H54 (cell line): ENCODE measurements at places on chromosomes 1 and 21.

DNA sequence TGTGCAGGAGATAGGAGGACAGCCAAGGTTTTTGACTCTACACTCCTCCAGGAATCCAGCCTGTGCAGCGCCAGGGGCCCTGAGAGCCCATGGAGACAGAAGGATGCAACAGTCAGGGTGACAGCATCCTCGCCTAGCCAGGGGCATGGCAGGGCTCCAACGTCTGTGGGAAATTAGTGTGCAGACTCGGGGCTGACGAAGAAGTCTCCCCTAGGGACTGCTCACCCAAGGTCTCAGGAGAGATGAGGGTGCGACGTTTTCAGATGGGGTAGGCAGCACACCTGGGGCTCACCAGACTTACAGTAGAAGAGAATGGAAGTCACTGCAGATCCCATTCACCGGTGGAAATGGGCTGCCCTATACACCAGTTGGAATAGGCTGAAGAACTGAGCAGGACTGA is 241.7 kb downstream of the SETD4 start:
- no peak for DNase-seq

- no peak for DNase-seq
Observed at GRCh38 chr1:4140821-4141220, 240.7 kb upstream of the C1orf174 start.

DNA sequence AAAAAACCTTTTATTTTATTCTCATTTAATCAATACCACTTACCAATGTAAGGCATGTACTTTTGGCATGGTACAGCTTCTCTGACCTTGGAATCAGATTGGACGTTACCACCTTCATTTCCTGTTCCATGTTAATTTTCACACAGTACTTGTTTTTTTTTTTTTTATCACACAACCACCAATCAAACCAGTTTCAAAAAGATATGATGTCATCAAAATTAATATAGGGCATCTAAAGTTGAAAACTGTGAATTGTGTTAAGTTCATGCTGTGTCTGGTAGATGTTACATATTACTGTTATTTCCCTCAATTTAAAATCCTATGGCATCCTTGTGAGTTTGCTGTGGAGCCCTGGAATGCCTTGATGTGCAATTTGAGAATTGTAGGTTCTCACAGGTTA is 85.1 kb downstream of the NPHS2 start:
- no peak for DNase-seq

GRCh38 chr1:68147534-68148171 is 84.7 kb downstream of the WLS start:
- DNase-seq, result no peak

- no peak for DNase-seq
Observed at GRCh38 chr1:95503278-95504030, 269.4 kb downstream of the RWDD3 start.

GRCh38 chr1:228005511-228006033 is 1.2 kb upstream of the WNT3A start:
- DNase-seq, result no peak

DNA sequence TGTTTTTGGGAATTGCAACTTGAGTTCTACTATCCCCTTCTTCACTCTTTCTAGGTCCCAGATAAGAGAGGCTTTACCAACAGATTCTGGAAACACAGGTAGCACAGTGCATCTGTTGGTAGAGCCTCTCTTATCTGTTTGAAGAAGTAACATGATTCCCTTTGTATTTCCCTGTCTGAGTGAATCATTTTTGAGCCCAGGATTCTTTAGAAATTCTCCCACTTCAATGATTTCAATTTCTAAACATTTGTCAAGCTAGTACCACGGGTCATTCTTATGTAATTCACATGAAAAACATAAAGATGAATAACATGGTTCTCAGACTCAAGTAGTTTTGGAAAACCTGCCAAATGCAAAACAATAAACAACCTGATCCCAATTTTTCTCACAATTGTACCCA is 72.0 kb upstream of the DUSP10 start:
- DNase-seq, result no peak

- peak; percentile 4 for DNase-seq
Observed at GRCh38 chr1:58155418-58156123, 391.0 kb downstream of the OMA1 start.

GRCh38 chr1:181551249-181551648 is 67.9 kb downstream of the CACNA1E start:
- DNase-seq, result no peak

DNA sequence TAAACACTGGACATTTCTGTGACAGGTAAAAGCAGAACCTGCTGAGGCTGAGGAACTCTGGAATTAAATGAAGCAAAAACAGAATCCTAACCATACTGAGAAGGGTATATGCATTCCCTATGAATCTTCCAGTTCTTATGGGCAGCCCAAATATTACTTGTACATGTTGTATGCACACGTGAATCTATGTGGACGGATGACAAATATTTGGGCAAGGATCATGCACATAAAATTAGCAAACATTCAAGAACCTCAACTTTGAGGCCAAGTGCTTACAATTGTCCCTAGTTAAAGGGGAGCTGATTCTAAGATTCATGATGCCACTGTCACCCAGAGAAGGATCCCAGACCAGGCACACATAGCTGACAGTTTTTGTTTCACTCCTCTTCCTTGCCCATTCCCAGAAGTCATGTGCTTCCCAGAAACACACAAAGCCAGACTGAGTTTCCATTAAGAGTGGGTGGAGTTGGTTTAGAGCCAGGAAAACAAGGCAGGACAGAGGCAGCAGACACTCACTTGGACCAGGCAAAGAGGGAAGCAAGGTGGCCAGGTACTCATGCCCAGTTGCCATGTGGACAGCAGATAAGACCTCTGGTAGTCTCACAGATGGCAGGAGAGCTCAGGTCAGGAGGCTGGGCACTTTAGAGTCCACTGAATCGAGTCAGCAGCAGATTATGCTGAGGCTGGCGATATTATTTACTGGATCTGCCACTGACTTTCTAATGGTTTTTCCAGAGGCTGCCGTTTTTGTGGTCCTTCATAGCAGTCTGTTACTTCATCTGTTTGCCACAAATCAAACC is 25.6 kb downstream of the AK2 start:
- no peak for DNase-seq

GRCh38 chr1:211975152-211975941 is 60.0 kb downstream of the INTS7 start:
- no peak for DNase-seq

DNA sequence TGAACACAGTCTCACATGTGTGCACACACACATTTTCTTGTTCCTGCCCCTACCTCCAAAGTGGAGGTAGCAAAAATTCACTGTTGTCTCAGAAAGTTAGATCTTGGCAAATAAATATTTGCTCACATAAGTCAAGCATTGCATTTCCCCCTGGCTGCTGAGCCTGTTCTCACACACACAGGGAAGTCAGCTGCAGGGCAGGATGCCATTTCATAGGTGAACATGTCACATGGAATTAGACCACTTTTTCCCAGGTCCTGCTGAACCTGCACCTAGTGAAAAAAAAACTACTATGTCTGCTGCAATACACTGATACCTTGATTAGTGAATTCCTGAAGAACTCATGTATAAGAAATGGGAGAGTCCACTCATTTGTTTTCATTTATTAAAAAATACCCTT is 5.3 kb upstream of the CD55 start:
- no peak for DNase-seq

GRCh38 chr1:1060281-1061000 is 13.7 kb downstream of the RNF223 start:
- DNase-seq, result no peak

DNA sequence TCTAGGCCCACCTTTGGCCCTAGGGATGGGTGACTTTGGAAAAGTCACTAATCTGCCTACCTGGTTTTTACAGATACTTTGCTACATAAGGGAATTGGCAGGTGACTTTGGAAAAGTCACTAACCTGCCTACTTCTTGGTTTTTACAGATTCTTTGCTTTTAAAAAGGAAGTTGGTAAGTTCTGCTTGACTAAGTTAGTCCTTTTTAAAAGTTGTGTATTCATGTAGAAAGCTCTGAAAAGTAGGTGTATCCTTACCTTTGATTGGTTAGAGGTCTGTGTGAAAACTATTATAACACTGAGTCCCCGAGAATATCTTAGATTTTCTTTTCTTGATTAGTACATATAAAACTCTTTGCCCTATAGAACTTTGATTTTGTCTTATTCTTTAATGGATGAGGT is 12.4 kb downstream of the ATF6 start:
- DNase-seq, result no peak

DNA sequence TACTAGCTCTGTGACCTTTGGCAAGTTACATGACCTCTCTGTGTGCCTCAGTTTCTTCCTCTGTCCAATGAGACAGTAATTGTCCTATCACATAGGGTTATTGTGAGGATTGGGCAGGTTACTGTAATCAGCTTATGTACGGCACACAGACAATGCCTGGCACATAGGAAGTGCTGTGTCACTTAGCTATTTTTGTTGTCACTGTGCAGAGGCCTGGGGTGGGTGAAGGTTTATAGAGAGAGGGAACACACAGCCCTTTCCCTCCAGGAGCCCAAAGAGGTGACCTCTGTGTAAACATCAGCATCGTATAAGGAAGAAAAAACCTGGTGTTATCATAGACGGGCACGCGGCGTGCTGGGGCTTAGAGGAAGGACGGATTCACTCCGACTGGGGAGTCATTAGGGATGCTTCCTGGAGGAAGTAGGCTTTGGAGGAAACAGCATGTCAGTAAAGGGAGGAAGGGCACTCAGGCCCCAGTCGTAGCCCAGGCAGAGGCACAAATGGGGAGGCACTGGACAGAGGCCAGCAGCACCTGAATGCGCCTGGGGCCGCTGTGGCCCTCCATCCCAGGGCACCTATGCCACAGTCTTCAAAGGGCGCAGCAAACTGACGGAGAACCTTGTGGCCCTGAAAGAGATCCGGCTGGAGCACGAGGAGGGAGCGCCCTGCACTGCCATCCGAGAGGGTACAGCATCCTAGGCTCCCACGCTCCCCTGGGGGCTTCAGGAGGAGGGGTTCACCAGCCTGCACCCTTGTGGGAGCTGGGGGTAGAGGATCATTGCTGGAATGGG is 21.2 kb downstream of the CDK18 start:
- DNase-seq, result no peak

- DNase-seq, result no peak
Observed at GRCh38 chr1:36358514-36359084, 27.1 kb downstream of the STK40 start.
